ENCODE measurements at places on chromosomes 2 and 18. TPM values are rescaled to one million over a fixed set of nuclear protein-coding genes. Genes with fewer than 3 reads are reported as not detected.

SCN9A gene
- total RNA-seq: not detected

DNA sequence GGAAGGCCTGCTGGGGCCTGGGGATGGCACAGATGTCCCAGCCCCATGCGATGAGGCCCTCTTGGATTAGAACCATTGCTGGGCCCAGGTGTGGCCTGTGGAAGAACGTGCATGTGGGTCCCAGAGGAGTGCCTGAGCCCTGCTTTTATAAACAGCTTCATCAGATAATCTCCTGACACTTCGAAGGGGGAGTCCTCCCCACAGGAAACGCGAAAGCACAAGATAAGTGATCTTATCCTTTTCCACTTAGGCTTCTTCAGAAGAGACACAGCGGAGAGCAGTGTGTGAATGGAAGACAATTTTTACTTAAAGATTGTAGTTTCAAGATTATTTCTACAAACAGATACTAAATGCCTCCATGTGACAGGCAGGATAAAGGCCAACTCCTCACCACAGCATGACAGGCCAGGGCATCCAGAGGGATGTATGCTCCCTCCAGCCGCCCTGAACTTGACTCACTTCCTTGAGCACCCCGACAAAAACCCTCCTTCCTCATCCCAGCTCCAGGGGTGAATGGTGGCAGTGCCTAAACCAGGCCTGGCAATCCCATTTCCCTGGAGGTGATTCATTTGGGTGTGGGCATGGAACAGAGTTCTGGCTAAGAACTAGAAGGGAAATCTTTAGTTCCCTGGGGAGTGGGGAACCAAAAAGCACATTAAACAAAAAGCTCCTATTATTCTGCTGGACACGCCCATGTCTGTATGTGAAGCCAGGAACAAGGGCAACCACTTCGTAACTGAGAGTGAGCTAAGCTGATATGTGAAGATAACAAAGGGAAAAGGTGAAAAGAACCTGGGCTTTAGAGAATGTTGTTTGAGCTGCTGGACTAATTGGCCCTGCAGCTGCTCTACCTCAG lies 56.2 kb upstream of the TMEM163 start:
- H3K27ac ChIP-seq: no peak overlapping the region
- no peaks in the 10 kb centered on the region for H3K36me3 ChIP-seq
- no peak for DNase-seq
- no peak overlapping the region for H3K4me3 ChIP-seq
- no peaks in the 10 kb centered on the region for H3K27me3 ChIP-seq
- peaks cover 4% of the 10 kb centered on the region for H3K4me1 ChIP-seq

- DNase-seq: no peak
- H3K4me3 ChIP-seq: no peak overlapping the region
- H3K36me3 ChIP-seq: no peaks in the 10 kb centered on the region
- no peaks in the 10 kb centered on the region for H3K4me1 ChIP-seq
- no peak overlapping the region for H3K27ac ChIP-seq
Measured at GRCh38 chr18:73653251-73653650, 494.4 kb downstream of the FBXO15 start.

DNA sequence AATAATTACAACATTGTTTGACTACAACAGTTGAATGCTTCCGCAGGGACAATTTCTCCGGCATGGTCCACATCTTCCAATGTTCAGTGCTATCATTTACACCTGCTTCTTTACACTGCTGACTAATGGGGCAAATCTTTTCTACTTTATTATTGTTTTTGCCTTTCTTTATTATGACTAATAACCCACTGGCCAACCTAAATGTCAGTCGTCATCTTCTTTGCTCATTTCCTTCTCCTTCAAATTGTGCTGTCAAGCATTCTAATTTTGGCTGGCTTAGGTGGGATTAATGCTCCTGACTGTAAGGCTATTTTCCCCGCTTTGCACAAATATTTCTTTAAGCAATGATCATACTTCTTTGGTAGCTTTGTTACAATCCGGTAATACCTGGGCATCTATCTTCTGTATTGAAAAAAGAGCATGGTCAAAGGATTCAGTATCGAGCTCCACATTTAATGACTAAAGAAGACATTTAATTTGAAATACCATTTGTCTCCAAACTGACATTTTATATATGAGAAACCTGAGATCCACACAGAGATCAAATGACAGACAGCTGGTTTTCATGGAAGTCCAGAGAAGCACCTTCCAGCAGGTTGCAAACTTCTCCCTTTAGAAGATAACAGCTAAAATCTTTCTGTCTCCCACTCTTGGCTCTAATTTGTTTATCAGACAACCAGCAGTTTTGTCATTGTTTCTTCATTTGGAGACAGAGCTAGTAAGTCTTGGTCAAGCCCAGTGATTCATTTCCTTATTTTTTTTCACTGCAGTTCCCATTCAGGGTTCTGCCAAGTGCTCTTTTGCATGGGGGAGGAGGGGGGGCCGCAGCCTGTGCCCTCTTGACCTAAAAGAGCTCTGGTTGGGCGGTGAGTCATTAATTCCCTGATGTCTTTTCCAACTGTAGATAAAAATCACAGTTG lies 132.9 kb downstream of the SOCS6 start:
- H3K4me1 ChIP-seq: no peaks in the 10 kb centered on the region
- H3K27ac ChIP-seq: no peak overlapping the region
- no peak for DNase-seq
- H3K27me3 ChIP-seq: no peaks in the 10 kb centered on the region
- H3K36me3 ChIP-seq: no peaks in the 10 kb centered on the region

GRCh38 chr2:30569946-30570345 lies 122.9 kb downstream of the LCLAT1 start:
- no peaks in the 10 kb centered on the region for H3K27me3 ChIP-seq
- H3K27ac ChIP-seq: no peak overlapping the region
- peaks cover 48% of the 10 kb centered on the region for H3K36me3 ChIP-seq
- H3K4me3 ChIP-seq: no peak overlapping the region
- DNase-seq: no peak

Measured in activated B cell treated with CpG ODN at 0.5 μM for 24 hours (primary cell).